ENCODE measurements at places on chromosomes 3 and 15.

DNA sequence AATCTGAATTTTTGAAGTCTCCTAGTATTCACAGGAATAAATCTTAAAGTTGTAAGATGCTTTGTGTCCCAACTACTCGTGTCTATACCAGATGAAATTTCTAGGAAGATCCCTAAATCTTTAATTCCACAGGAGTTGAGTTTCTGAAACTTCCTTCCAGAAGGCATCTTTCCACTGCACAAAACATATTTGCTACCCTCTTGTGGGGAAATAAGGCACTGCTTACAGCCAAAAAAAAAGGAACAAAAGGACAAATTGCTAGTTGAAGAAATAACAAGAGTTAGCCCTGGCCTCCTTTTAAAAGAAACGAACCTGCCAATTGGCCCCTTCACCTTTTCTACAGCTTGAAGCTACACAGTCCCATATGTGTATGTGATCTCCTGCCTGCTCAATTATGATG lies 54.0 kb downstream of the TAFA4 start:
- no peak for DNase-seq

- DNase-seq: no peak
Measured at GRCh38 chr15:76795217-76795616, 109.9 kb downstream of the SCAPER start.

DNA sequence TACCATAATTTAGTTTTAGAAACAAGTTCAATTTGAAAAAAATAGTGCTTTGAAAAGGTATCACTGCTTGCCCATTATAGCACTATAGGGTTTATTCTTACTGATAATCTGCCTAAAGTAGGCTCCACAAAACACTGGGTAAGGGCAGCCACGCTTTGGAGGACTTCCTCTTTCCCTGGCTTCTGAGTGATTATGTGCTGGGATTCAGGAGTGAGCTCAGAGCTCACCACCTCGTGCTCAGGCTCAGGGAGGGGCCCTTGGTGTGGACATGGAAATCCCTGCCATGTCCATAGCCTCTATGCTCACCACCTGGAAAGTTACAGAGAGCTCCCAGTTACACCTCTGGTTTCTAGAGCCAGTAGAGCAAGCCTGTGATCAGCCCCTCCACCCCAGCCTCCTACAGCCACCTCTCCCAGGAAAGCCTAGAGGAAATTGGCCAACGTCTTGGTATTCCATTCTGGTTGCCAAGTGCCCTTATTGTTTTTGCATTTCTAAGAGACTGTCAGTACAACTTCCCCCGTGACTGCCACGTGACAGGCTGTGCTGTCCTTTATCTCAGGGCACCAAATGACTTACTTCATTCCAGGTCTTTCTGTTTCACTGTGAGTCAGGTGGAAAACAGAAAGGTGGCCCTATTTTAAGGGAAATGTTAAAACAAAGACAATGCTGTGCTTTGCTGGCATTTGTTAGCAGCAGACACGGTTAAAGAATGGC lies 316.0 kb downstream of the RORA start:
- DNase-seq: no peak

GRCh38 chr3:175107231-175107630 lies 248.1 kb downstream of the NAALADL2 start:
- no peak for DNase-seq

DNA sequence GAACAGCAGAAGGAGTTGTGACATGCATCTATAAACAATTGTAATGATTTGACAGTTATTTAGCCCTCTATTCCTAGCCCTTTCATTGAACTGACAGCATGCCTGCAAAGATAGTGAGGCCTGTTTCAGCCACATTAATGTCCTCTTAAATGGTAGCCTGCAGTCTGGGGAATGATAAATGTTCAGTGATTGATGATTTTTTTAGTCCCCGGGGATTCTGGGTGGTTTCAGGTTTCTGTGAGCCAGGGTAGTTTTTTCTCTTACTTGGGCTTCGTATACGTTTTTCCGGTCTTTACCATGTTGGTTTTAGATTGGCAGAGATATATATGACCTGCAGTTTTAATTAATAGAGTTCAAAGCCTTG lies 172.0 kb downstream of the TCF12 start:
- no peak for DNase-seq

DNA sequence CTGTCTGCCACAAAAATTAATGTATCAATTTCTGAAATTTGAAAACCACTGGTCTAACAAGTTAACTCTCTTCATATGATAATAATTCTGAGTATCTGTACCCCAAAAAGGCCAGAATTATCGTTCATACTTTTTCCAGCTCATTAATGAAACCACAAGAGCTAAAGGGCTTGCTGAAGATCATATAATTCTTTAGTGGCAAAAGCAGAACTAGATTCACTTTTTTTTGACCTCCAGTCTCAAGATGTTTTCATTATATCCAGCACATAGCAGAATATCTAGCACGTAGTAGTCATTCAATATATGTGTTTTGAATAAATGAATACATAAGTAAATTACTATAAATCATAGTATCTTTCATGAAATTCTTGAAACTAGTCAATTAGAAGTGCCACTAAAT lies 246.7 kb upstream of the KCNH8 start:
- no peak for DNase-seq

DNA sequence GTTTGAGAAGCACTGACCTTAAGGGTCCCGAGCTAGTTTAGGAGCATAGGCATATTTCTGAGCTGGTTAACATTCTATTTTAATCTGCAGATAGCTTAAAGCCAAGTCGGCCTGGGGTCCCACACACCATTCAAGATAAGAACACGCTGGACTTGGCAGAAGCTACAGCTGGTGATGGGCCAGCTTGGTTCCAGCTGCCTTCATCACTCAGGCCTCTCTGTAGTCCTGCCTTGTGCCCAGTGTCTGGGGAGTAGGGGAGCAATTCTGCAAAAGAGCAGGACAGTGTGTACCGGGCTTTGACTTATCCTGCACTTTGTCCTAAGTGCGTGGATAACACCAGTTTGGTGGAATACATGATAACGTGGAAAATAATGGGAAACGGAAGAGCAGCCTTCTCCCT lies 164.5 kb downstream of the MEGF11 start:
- DNase-seq: no peak

DNA sequence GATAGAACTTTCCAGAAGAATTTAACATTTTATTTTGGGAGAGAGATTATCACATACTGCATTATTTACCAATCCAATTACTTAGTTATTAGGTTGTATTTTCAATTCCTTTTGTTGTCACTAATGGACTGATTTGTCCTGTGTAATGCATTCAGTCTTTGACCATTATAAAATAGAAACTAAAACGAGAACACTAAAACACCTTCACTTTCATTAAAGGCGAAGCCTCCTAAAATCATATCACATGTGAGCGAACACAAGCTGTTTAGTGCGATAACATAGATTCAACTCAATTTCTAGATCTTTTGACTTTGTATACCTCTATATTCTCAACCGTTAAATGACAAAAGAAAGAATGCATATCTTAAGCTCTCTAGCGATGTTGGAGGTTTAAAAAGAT lies 253.4 kb downstream of the VGLL3 start:
- DNase-seq: no peak

GRCh38 chr3:9809239-9809614 lies 835 bp upstream of the TTLL3 start:
- no peak for DNase-seq

GRCh38 chr3:177211503-177212277 lies 14.4 kb upstream of the TBL1XR1 start:
- DNase-seq: no peak

DNA sequence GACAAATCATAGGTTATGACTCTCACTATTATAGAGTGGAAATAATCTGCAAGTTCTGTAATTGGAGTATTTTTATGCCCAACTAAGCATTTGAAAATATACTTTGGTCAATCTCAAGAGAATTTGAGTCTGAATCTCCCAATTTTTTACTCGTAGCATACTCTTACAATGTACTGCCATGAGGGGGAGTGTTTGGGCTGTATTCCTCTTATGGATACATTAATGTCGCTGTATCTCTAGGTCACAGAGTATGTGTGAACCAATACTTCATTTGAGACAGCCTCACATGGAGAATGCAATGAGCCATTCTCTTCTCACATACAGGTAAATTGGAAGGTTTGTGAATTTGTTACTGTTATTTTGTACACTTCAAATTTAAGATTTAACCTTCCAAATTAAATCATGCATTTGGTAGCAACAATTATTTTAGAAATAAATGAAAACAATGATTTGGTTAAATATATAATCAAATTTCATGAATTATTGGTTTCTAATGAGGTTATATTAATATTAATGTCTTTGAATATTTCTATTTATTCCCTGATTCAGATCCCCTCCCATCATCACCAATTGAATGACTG lies 5.5 kb upstream of the CD200 start:
- peak; percentile 74 for DNase-seq

DNA sequence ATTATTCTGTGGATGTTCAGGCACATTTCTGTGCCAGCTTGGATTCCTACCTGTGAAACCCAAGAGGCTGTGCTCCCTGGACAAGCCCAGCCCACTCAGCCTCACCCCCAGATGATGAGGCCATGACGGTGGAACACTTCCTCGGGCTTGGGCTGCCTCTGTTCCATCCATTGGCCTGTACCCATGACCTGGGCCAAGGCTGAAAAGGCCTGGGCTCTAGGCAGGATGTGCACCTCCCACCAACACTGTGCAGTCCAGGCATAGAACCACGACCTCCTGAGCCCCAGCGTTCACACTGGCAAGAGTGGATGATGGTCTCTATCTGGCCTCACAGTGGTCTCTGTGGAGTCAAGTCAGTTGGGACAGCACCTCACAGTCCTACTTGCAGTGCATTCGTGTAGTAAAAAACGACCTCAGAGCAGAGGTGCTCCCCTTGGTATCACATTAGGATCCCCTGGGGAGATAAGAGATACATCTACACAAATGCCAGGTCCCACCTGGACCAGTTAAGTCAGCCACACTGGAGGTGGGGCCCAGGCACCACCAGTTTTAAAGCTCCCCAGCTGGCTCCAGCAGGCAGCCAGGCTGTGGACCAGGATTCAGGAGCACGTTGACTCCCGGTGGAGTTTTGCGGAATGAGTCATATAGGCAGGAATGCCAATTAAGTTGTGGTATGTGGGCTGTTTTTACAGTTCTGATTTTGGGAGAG lies 39.0 kb upstream of the IGF1R start:
- DNase-seq: no peak

GRCh38 chr3:156685752-156686151 lies 11.4 kb downstream of the TIPARP start:
- DNase-seq: peak; percentile 36

- DNase-seq: no peak
Measured at GRCh38 chr3:13114811-13115575, 41.8 kb upstream of the IQSEC1 start.

DNA sequence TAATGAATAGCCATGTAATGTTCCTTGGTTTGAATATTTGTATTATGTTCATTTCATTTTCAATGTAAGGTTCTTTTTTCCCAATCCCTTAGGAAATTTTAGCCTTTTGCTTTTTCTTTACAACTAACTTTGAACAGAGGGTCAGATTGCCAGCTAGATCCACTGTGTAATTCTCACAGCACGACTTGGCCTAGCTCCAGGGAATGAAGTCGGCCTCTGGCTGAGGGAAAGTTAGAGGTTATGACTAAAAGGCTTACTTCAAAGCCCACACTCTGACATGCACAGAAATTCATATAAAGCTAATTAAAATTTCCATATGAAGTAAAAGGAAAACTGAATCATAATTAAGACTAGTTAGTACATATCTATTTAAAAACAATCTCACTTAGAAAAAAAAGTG lies 38.7 kb downstream of the ROBO1 start:
- DNase-seq: no peak

DNA sequence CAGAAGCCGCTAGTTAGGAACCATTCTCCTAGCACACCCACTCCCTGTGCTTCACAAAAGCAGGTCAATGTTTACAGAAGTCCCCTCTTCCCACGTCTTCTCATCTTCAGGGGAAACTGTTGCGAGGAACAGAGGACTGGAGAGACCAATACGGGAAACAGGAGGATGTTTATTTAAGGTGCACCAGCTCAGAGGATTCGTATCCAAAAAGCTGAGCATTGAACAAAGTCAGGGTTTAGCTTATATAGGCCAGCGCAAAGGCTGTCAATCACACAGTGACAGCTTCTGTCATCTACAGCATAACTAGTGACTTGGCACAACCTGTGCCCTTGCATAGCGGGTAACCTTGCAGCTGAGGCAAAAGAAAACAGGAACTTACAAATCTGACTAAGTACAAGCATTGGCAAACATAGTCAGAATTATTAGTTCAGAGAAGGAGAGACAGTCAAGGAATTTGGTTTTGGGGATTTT lies 61.3 kb downstream of the ZDHHC19 start:
- no peak for DNase-seq

DNA sequence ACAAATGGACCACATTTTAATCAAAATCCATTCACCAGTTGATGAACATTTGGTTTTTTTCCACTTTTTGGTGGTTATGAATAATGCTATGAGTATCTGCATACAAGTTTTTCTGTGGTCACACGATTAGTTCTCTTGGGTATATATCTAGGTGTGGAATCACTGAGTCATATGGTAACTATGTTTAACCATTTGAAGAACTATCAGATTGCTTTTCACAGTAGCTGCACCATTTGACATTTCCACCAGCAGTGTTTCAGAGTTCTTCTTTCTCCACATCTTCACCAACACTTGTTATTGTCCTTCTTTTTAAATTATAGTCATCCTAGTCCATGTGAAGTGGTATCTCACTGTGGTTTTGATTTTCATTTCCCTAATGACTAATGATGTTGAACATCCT lies 33.3 kb upstream of the ATG7 start:
- no peak for DNase-seq

DNA sequence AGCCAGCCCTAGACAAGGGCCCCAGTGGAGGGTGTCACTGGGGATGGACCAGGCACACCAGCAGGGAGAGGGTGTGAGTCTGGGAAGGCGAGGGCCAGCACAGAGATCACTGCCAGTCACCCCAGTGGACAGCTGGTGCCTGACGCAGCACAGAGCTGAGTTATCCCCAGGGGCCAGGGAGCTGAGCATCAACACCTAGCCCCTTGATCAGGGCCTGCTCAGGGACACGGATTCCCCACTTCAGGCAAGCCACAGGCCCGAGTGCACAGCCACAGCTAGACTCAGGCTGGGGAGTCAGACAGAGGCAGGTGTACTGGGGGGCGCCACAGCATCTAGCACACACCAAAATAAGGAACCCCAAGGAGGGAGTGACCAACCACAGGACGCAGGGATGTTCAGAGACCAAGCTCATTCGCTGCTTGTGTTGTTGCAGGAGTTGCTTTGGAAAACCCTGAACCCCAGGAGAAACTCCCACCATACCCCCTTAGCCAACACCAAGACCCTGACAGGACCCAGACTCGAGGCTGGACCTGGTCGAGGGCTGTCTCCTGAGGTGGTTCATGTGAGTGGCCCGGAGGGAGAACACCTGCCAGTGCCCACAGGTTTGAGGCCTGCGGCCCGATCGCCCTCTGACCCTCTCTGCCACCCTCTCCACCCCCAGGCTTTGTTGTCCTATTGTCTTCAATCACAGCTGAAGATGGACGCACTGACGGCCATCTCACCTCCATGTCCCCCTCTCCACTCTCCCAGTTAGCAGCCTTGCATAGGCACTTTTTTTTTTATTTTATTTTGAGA lies 146.8 kb downstream of the TPRA1 start:
- DNase-seq: no peak

DNA sequence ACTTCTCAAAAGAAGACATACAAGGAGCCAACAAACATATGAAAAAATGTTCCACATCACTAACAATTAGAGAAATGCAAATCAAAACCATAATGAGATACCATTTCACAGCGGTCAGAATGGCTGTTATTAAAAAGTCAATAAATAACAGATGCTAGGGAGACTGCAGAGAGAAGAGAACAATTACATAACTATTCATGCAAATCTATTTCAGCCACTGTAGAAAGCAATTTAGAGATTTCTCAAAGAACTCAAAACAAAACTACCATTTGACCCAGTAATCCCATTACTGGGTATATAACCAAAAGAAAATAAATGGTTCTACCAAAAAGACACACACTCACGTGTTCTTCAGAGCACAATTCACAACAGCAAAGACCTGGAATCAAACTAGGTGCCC lies 116.3 kb downstream of the VPS13C start:
- no peak for DNase-seq

Data from CD4-positive, alpha-beta T cell treated with Interleukin-2 at 100 ng/mL for 4 hours (primary cell).